CD4-positive, CD25-positive, alpha-beta regulatory T cell (primary cell): ENCODE measurements at places on chromosomes 1 and 21.

GRCh38 chr21:25701529-25701928 lies 33.2 kb downstream of the ATP5PF start:
- no peak for DNase-seq

DNA sequence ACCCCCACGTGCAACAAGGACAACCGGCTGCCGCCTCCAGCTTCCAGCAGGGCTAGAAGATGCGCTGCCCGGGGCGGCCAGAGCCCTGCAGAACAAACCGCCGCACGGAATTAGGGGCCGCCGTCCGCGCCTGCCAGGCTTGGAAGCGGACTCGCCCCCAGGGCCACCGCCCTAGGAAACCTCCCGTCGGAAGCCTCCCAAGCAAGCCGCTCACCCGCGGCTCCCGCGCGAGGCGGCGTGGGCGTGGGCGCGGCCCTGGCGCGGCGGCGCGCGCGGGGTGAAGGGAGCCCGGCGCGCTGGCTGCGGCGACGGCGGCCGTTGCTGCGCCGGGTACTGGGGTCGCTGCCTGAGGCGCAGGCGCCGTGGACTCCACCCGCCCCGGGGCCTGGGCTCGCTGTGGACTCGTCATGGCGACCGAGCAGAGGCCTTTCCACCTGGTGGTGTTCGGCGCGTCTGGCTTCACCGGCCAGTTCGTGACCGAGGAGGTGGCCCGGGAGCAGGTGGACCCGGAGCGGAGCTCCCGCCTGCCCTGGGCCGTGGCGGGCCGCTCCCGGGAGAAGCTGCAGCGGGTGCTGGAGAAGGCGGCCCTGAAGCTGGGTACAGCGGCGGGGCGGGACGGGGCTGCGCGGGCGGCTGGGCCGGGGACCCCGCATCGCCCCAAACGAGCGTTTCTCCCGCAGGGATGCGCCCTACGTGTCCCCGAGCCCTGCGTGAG lies at the start of gene SCCPDH:
Gene SCCPDH, plus strand, starts transcription at position 394 of the 715 bp plus-strand sequence. Its CDS starts 14 bp downstream, at position 408.
- DNase-seq, result peak; percentile 20

DNA sequence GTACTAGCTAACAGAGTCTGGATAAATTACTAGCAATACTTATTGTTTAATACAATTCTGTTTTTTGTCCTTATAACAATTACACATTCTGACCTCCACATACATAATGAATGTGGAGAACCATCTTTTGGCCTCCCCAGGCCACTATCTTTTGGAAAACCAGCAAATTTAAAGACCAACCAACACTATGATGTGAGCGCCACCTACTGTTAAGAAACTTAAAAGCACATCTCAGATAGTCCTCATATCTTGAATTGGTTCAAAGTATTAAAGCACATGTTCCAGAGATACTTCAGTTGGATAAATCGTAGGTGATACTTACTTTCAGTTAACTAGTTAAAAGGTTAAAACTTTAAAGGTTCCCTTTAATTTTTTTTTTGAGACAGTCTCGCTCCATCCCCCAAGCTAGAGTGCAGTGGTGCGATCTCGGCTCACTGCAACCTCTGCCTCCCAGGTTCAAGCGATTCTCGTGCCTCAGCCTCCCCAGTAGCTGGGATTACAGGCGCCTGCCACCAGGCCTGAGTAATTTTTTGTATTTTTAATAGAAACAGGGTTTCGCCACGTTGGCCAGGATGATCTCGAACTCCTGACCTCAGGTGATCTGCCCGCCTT lies 29.3 kb upstream of the USP1 start:
- DNase-seq, result peak; percentile 56

- peak; percentile 53 for DNase-seq
These were observed 2.8 kb upstream of the LIX1L start for GRCh38 chr1:145960468-145961108.

DNA sequence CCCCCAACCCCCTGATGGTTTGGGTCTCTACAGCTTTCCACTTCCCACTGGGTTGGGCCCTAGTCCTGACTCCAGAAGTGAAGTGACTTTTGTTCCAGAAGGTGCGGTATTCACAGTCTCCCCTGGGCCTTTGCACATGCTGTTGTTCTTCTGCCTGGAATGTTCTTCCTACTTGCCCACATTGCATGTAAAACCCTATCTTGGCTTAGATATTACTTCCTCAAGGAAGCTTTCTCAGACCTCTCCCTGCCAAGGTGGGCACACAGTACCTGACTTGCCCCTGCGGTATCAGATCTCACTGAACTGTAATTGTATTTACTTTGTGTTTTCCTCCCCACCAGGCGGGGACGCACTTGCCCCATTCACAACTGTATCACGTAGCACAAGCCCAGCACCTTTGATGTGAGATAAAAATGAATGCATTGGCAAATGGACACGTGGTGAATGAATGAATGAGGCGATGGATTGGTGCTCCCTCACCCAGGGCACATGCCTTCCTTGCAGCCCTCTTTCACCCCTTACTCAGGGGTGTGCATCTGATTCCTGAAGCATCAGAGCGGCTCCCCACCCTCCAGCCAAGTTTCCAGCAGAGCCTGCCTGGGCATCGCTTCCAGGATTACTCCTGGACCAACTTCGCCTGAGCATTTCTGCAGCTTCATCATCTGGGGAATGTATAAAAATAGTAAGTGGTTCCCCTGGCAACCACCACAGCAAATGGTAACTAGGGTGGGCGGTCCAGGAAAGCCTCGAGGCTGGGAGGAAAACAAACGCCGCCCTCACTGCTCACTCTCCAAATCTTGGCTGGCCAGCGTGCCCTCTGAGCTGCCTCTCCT lies 19.8 kb downstream of the NENF start:
- no peak for DNase-seq

- DNase-seq, result no peak
These were observed 354.1 kb upstream of the B3GALT2 start for GRCh38 chr1:193540511-193540910.

DNA sequence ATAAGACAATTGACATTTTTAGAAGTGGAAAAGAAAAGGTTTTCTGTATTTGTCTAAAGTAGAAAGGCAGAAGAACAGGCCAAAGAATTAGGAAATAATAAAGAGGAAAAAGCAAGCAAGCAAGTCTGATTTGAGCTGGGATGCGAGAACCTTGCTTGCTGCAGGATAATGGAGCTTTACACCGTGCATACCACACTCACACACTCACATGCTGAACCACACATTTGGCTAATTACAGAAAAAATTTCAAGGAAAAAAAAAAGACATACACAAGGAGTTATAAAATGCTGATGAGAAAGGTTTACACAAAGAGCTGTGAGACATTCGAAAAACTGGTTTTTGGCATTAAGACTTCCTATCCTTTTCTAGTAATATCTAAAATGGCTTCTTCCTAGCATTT lies 593.9 kb downstream of the KIF26B start:
- DNase-seq, result no peak

DNA sequence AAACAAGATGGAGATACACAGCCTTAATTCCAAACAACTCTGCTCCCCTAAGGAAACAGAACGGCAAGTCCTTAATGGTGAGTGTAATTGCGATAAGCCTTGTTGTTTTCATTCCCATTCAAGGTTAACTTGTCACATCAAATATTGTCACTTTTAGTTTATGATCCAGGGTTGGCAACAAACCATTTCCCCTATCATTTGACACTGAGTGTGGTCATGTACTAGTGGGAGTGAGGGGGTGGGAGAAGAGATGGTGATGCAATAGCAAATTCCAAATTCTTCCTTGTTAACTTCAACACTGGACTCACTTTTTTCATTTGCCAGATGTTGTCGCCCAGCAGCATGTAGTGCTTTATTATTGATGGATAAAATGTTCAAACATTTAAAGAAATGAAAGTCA lies 140.4 kb downstream of the ZNF326 start:
- no peak for DNase-seq

- no peak for DNase-seq
These were observed 235.4 kb downstream of the TTLL7 start for GRCh38 chr1:83763361-83764095.

DNA sequence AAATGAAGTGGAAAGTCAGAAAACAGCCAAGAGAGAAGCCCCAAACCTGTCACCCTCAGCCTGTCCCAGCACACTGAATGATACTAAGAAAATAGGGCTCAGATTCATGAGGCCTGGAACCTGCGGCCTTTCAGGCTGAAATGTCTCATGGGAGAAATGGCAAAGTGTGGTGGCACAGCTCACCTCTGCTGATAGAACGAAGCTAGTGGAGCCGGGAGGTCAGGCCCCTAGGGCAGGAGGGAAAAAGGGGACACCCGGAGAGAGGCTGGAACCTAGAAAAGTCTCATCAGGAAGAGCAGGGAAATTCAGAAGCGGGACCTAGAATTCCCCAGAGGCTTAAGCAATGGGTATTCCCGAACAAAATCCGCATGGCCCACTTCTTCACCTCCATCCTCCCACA lies 107.1 kb downstream of the BCAR3 start:
- DNase-seq, result no peak

DNA sequence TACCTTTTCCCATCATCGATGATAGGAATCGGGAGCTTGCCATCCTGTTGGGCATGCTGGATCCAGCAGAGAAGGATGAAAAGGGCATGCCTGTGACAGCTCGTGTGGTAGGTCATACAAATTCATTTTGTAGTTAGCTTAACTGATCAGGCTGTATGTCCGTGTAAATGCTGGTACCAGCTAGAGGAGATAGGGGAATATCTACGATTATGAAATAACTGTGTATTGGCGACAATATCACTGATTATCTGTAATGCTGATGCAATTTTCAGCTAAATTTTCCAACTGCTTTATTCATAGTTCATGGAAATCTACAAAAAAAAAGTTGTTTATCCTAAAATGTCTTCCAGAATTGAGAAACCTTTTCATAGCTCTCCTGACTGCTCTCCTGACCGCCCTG lies 8.3 kb downstream of the PRDX6 start:
- no peak for DNase-seq

DNA sequence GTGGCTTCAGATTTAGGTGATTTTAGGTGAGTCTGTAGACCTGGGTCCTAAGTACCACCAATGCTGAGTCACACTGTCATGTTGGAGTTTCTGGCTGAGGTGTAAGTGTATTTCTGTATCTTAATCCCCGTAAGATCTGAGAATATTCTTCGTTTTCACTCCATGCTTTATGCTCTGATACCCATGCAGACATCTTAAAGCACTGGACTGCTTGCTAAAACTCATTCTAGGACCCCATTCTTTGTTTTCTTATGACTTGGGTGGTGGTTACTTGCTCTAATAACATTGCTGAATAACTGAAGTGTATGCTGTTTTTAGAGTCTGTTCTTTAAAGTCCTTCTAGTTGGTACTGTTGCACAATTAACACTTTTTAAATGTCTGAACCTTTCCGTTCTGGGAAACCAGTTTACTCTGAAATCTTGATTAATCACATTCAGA lies 36.6 kb downstream of the CDC42 start:
- no peak for DNase-seq

- DNase-seq, result no peak
These were observed 24.4 kb upstream of the TARBP1 start for GRCh38 chr1:234503193-234504050.

- DNase-seq, result no peak
These were observed 229.5 kb downstream of the TOMM20 start for GRCh38 chr1:234899041-234899729.

DNA sequence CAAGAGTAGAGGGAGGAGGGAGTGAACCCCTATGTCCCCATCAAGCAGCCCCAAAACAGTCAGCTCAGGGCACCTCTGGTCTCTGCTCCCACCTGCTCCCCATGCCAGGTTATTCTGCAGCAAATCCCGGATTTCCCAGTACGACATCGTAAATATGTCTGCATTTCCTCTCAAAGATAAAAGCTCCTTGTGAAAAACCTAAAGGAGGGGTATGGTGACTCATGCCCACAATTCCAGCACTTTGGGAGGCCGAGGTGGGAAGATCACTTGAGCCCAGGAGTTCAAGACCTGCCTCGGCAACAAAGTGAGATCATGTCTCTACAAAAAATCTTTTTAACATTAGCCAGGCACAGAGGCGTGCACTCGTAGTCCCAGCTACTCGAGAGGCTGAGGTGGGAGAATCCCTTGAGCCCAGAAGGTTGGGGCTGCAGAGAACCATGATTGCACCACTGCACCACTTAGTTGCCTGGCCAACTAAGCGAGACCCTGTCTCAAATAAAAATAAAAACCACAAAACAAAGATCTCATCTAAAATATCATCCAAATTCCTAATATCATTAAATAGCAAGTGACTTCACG lies 7.1 kb downstream of the ACOT7 start:
- no peak for DNase-seq

DNA sequence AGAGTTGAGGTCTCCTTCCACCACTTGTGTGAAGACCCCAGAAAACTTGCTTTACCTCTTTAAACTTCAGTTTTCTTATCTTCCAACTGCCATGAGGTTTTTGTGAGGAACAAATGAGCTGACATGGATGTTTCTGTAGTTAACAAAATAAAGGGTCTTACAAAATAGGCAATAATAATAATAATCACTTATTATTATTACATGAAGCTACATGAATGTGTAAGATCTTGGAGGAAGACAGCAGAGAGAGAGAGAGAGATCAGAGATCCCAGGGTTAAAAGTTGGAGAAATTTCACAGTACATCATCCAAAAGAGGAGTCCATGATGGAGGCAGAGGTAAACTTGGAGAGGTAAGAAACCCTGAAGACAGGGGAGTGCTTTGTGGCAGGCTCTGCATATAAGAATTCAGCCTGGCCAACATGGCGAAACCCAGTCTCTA lies 10.7 kb downstream of the RCC1 start:
- DNase-seq, result no peak

DNA sequence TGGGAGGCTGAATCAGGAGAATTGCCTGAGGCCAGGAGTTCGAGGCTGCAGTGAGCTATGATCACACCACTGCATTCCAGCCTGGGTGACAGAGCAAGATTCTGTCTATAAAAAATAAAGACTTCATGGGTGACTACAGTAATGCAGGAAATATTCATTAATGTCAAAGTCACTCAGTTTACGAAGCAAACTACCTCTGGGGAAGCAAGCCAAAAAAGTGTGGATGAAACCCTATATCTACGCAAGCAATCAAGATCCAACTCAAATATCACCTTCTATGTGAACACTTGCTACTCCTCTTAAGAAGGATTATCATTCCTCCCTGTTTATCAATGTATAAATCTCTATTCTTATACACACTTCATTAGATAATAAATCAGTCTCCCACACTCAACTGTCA lies 434.8 kb downstream of the SETD4 start:
- no peak for DNase-seq

GRCh38 chr1:234238060-234238459 lies 135.2 kb upstream of the COA6 start:
- no peak for DNase-seq

DNA sequence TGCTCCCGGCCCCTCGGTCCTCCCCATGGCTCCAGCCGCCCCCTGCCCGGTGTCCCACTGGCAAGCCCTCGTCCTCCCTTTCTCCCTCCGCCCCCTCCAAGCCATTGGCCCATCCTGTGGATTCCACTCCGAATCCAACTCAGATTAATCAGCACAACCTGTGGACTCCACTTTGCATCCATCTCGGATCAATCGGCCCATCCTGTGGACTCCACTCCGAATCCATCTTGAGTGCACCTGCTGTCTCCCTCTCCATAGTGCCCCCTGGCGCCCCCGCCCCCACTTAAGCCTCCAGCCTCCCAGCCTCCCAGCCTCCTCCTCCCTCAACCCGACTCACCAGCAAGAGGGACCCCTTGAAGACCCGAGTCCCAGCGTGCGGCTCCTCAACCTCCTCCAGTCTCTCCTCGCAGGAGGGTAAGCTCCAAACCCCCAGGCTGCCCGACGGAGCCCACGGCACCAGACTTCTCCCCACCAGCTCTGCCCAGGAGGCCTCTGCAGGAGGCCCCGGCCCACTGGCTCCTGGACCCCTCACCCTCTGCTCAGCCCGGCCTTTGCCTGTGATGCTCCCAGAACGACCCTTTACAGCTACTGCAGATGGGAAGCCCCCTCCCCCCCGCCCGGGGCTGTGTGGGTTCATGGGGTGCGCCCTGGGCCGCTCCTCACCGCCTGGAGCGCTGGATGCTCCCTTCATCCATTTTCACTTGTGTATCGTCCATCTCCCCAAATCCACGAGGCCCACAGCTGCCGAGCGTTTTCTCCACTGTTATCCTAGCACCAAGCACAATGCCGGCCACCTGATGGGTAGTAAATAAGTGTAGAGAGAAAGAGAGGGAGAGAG lies 40.6 kb upstream of the TSPEAR start:
- no peak for DNase-seq
